ENCODE measurements at places on chromosomes 7 and 10.

DNA sequence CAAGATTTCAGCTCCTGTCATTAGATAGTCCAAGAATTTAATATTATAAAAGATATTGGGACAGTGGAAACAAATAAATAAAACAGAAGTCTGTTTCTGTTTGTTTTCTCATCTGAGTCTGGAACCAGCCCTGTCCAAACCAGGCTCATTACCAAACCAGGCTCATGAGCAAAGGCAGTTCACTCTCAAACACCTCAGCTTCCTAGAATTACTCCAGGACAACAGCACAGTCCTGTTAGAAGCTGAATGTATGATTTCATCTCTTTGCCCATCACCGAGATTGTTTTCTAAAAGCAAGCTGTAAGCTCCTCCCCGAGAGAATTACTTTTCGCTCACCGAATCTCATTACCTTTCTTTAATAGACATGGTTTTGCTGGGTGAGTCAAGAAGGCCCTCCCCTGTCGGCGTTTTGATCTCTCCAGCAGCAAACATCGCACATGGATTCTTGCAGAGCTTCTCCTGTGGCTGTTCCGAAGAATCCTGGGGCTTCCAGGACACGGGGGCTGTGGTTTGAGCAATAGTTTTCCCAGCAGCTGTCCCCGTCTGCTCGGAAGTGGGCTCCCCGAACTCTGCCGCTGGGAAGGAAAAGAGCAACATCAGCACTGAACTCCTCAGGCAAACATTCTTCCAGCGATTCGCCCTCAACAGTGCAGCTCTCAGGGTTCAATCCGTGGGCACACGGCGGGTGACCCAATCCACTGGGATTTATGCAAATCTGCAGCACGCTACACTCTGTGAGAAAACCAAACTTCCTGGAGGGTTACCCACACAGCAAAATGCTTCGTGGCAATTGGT is 112.5 kb downstream of the SVIL start:
- no peak for DNase-seq

GRCh38 chr10:132812520-132812919 is 26.6 kb upstream of the NKX6-2 start:
- DNase-seq: no peak

DNA sequence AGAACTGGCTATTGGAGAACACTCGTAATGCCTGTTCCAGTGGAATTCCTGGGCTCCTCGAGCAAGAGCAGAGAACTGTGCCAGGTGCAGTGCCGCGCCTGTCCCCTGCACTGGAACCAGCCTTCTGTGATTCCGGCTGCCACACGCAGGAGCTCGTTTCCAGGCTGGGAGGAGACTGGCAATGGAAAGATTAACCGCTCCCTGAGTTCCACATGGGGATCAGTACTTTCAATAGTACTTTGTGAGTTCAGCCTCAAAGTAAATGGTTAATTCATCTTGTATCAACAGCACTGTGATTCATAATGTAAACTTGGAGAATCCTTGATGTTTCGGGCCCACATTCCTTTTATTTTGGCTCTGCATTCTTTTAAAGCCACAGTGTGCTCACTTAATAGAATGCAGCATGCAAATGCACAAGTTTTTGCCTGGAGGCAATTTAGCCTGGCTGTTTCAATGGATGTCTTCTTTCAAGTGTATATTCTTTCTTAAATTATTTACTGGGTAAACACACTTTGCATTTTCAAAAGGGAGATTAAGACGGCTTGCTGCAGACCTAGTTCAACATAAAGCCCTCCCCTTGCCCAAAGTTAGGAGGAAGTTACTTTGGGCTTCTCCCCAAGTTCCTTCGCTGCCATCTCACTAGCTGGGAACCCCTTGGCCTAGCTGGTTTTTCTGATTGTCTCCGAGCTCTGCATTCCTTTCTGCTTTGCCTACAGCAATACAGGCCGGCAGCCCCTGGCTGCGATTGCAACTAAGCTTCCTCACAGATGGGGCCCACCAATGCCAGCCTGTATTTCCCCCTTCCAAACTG is 138.1 kb upstream of the TCF7L2 start:
- no peak for DNase-seq

DNA sequence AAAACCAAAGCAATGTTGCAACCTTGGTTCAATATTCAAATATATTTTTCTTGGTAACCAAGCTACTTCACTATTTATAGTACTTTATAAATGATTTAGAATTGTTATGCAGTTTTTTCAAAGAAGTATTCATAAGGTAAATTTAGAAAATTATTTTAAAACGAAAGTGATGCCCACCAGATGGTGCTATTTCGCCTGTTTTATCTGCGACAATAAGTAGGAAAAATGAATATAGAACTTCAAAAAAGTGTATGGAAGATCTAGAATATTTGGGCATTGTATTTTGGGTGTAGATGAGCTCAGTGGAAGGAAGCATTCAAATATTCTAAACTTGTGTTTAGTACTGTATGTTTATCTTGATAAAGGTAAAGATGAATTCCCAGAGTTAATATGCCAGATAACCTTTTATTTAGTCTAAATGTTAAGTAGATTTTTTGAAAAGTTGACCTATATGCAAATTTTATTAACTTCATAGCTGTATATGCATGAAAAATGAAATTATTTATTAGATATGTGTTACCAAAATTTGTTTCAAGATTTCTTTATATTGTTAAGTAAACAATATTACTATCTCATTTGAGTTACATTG is 93.2 kb downstream of the ADK start:
- DNase-seq: no peak

- DNase-seq: no peak
These were observed 25.1 kb downstream of the PUS7 start for GRCh38 chr7:105497016-105497415.

GRCh38 chr10:63267414-63268148 is 134.5 kb downstream of the NRBF2 start:
- DNase-seq: no peak

DNA sequence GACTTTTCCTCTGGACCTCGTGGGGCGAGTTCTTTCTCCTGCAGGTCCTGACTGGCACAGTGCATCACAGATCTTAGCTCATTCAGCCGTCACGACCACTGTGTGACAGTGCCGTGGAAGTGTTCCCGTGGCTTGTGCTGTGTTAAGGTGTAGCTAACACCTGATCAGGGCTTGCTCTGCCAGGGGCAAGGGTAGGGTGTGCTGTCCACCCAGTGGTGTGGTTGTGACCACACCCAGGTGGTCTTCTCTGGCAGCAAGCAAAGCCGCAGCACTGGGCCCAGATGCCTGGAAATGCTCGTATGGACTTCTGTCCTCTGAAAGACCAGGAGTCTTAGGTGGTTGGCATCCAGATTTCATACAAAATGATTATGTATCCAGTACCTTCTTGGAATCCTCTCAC is 86.2 kb downstream of the GLRX3 start:
- no peak for DNase-seq

All from stimulated activated CD4-positive, alpha-beta T cell treated with anti-CD3 and anti-CD28 coated beads, TNF-alpha, amount 100 ng/mL, for 48 hours (primary cell).